ENCODE measurements at places on chromosomes 5 and 9. TPM values are rescaled to one million over a fixed set of nuclear protein-coding genes. Genes with fewer than 3 reads are reported as not detected.

PFN3 gene
- not detected for total RNA-seq

GCNT4 gene
- 1.4 TPM for total RNA-seq

POLR3G gene
- 40.8 TPM for total RNA-seq

CDC25C gene
- 22.4 TPM for total RNA-seq

FBXO38 gene
- total RNA-seq = 64.2 TPM

NTNG2 gene
- total RNA-seq = 3.5 TPM

STK32A gene
- total RNA-seq = 0.22 TPM

SPAG8 gene
- 1.3 TPM for total RNA-seq

FOXB2 gene
- not detected for total RNA-seq

TLX3 gene
- not detected for total RNA-seq

PDCD1LG2 gene
- total RNA-seq = 10.1 TPM

ACOT12 gene
- total RNA-seq = 0.37 TPM

CCDC152 gene
- 1.2 TPM for total RNA-seq

SMIM33 gene
- total RNA-seq = not detected

SLC6A18 gene
- total RNA-seq = not detected

DCAF10 gene
- 28.1 TPM for total RNA-seq
